Nephron progenitor cell (in vitro differentiated cells): ENCODE measurements at places on chromosomes 11 and 22.

- DNase-seq: no peak
Measured at GRCh38 chr11:112968941-112969713, 7.9 kb downstream of the NCAM1 start.

- no peak for DNase-seq
Measured at GRCh38 chr11:12402691-12403120, 25.3 kb downstream of the PARVA start.

DNA sequence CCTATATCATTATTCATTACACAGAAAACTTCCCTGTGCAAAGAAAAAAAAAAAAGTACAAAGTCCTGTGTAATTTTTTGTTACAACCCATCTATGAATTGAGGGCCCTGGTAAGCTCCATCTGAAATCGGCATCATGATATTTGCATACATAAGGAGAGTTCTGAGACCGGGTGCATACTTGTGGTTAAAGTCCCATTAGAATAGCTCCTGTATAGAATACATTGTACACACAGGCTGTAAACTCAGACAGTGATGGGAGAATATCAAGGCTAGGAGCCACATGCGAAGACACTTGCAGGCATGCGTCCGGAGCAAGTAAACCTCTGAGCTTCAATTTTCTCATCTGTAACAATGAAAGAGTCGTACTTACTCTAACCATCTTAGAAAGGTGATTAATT is 353.2 kb downstream of the ETS1 start:
- DNase-seq: no peak

- DNase-seq: no peak
Measured at GRCh38 chr11:35548925-35549561, 23.6 kb upstream of the PAMR1 start.

DNA sequence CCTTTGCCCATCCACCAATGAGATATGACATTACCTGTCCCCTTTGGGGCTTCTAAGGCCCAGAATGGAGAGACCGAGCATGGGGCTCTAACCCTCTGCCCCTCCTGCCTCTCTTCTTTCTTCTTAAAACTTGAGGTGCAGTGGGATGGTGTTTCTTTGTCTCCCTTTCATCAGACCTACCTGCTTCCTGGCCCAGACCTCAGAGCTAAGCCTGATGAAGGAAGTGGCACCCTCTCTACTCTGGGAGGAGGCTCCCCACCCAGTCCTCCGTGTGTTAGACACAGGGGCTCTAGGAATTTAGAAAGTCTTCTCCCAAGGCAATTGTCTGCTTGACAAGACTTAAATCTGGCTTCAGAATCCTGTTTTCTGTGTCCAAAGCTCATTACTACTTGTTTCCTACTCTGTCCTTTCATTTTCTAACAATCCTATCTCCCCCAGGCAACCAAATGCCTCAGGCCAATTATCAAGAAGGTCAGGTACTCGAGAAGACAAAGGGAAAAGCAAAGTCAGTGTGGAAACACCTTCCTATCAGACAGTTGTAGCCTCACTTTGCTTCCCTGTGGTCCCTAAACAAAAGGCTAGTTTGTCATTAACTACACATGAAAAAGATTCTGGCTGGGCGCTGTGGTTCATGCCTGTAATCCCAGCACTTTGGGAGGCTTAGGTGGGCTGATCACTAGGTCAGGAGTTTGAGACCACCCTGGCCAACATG is 20.3 kb upstream of the PARVA start:
- DNase-seq: no peak

- DNase-seq: peak; percentile 22
Measured at GRCh38 chr11:16610738-16611388, 127.6 kb upstream of the C11orf58 start.

DNA sequence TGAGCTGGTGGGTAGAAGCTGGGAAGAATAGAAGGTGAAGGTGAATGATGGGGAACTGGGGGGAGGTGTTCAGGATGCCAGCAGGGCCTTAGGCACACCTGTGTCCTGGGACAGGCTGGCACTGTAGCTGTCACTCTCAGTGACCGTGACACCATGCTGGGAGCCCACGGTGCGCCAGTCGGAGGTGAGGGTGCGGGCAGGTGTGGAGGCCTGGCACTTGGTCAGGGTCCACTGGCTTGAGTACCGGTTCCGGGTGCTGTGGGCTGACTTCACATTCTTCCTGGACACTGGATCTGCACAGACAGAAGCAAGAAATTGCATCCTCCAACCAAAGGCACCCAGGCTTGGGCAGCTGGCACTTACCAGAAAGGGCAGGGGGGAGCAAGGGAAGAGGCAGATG is 103.8 kb downstream of the CEP164 start:
- no peak for DNase-seq

- no peak for DNase-seq
Measured at GRCh38 chr11:111104185-111104584, 141.3 kb upstream of the POU2AF2 start.

- no peak for DNase-seq
Measured at GRCh38 chr11:90288212-90288821, 65.5 kb upstream of the CHORDC1 start.

- DNase-seq: no peak
Measured at GRCh38 chr11:3043315-3043871, 13.8 kb downstream of the CARS1 start.

GRCh38 chr11:78916759-78917158 is 342.1 kb upstream of the NARS2 start:
- no peak for DNase-seq

DNA sequence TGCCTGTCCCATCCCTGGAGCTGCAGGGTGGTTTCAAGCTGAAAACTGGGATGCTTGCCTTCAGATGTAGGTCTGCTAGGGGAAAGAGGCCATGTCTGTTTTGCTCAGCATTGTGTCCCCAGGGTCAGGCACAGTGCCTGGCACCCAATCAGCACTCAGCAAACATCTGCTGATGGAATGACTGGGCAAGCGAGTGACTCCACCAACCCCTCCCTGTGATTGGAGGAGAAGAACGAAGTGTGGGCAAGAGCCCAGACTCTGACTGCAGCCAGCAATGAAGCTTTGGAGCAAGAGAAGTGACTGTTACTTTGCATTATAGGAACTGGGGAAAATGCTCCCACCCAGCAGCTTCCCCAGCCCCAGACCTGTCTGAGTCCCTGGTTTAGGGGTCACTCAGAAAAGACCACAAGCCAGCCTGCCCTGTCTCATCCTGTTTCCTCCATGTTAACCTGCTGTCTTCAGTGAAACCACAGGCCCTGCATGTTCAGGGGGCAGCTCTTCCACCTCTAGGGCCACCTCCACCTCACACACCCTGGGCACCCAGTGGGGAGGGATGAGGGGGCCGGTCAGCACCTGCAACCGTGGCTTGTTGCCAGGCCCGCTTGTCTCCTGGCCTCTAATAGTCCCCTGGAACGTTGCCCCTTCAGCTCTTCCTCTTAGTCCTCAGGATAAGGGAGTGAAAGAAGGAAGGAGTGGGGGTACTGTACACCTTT is 147.4 kb downstream of the TRIM29 start:
- DNase-seq: no peak

DNA sequence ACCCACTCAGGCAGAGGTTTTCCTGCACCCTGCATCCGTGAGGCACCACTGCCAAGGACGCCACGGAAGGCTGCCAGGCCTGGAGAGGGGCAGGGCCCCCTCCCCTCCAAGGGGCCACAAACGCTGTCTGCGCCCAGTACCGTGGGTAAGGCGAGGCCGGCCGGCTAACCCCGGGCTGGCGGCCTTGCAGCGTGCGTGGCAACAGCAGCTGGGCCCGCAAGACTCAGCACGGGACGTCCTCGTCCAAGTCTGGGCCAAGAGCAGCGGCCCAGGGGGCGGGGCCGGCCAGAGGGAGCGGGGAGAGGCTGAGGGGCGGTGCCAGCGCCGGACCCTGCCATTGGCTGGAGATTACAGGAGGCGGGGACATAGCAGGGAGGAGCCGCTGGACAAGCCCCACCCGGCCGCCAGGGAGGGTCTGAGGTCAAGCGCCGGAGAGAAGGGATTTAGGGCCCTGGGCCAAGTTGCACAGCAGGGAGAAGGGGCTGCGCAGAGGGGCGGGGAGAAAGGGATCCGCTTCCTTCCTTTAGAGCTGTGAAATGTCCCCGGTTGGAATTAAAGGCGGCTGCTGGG is 16.0 kb downstream of the SLC43A1 start:
- DNase-seq: peak; percentile 99

DNA sequence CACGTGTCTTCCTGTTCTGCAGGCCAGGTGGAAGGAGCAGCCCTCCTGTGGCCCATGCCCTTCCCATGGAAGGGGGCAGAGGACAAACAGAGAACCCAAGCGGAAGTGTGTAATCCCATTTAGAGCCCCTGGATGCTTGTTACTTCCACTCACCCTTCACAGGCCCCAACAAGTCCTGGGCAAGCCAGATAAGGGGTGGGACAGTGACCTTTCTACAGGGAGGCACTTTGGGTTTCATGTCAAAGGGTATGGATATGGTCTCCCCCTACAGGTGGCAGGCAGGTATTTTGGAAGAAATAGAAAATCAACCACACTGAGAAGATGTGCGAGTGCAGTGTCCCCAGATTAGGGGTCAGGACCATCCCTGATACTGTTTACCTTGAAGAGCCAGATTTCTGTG is 11.4 kb downstream of the MPEG1 start:
- no peak for DNase-seq

DNA sequence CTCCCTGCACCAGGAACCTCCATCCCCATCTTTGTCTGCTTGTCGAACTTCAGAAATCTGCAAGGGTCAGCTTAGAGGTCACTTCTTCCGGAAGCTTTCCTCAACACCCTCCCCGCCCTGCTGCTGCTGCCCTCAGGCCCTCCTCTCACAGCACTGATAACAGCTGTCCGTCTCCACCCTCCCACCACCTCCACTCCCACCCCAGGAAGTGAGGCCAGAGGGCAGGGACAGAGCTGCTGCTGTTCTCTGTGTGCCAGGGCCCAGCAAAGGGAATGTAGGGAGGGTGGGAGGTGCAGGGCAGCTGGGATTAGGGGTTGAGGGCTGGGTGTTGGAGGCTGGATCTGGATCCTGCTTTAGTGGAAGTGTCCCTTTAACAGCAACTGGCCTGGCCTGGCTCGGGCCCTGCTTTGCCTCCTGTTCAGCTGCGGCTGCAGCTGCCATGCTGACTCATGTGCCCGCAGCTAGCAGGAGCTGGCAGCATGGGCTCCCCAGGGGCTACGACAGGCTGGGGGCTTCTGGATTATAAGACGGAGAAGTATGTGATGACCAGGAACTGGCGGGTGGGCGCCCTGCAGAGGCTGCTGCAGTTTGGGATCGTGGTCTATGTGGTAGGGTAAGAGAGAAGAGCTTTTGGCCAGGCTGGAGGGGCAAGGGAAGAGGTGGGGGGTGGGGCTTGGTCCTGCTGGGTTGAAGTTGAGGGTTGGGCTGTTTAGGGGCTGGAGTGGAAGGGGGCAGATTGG is at the start of gene P2RX6:
Gene P2RX6 (plus strand): TSS at position 440 of the 740 bp plus-strand sequence. CDS start 10 bp downstream, at position 450.
- peak; percentile 62 for DNase-seq

DNA sequence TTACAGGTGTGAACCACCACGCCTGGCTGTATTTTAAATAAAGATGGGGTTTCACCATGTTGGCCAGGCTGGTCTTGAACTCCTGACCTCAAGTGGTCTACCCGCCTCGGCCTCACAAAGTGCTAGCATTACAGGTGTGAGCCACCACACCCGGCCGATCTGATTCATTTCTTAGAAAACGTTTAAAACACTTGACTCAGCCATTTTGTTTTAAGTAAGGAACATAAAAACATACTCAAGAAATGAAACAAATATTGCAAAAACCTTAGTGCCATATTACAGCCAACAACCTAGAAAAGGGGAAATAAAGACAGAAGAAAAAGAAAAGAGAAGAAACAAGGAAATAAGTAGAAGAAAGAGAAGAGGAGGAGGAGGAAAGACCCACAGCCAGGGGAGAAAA is 17.4 kb downstream of the LRFN4 start:
- no peak for DNase-seq

GRCh38 chr11:114279792-114280546 is 16.2 kb upstream of the NNMT start:
- DNase-seq: no peak

DNA sequence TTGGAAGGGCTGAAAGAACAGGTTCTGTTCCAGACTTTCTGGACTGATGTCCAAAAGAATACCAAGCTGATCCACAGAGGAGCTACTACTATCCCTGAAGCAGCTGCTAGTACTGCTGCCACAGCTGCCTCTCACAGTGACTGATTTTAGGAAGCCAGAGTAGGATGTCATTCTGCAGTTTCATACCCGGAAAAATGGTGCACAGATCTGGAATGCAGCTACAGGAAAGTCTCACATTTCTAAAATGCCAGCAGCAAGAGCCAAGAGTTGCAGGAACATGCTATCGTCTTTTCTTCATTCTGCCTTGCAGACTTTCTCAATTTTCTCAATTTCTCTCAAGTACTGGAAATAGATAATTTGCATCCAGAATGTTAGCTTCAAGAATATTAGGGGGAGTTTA is 19.4 kb upstream of the CCDC179 start:
- no peak for DNase-seq

DNA sequence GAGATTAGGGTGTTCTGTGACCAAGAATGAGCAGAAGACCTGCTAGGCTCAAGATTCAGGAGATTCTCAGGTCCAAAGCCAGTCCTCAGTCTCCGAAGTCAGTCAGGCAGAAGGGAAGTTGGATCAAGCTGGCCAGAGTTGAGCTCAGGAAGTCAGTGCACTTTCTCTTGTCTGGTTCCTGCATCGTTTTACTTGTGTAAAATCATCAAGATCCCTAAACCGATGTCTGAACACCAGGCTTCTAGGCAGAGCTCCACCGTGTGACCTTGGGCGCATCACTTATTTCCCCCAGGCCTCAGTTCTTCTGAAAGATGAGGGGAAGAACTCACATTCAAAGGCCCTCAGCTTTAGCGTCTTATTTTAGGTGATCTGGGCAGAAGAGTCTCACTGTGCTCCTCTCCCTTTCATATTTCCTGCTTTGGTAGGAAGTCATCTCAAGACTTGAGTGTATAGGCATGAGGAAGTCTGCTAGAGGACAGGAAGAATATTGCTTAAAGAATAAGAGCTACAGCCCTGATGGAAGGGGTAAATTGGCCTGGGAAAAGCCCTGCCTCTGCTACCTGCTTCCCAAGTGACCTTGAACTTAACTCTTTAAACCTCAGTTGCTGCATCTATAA is 20.2 kb downstream of the NF2 start:
- no peak for DNase-seq

GRCh38 chr11:84626256-84626655 is 1000.9 kb downstream of the DLG2 start:
- DNase-seq: no peak

GRCh38 chr11:69563946-69564775 is 76.8 kb upstream of the CCND1 start:
- DNase-seq: no peak

GRCh38 chr11:58628446-58628845 is 6.0 kb downstream of the CNTF start:
- no peak for DNase-seq

GRCh38 chr22:28810821-28811491 is 10.6 kb upstream of the XBP1 start:
- DNase-seq: no peak

DNA sequence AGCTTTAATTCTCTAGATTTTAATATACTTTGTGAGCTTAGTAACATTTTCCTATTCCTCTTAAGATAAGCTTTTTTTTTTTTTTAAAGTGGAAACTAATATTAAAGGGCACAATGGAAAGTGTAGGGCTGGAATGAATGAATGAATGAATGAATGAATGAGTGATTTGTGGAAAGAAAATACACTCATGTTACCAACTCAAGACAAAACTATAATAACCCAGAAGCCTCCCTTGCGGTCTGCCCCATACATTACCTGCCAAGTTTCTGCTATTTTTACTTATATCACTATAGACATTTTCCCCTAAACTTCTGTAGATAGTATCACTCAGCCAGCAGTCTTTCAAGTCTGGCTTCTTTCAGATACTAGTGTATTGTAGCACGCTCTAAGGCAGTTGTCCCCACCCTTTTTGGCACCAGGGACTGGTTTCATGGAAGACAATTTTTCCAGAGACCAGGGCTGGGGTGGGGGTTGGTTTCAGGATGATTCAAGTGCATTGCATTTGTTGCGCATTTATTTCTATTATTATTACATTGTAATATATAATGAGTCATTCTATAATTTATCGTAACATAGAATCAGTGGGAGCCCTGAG is 932.2 kb downstream of the TBC1D22A start:
- DNase-seq: no peak
